Esophagus mucosa (tissue), 1 donor: ENCODE measurements at places on chromosomes 4 and X.
A peak's percentile ranks its signal among the peaks of the same experiment; 100 is the strongest.

DNA sequence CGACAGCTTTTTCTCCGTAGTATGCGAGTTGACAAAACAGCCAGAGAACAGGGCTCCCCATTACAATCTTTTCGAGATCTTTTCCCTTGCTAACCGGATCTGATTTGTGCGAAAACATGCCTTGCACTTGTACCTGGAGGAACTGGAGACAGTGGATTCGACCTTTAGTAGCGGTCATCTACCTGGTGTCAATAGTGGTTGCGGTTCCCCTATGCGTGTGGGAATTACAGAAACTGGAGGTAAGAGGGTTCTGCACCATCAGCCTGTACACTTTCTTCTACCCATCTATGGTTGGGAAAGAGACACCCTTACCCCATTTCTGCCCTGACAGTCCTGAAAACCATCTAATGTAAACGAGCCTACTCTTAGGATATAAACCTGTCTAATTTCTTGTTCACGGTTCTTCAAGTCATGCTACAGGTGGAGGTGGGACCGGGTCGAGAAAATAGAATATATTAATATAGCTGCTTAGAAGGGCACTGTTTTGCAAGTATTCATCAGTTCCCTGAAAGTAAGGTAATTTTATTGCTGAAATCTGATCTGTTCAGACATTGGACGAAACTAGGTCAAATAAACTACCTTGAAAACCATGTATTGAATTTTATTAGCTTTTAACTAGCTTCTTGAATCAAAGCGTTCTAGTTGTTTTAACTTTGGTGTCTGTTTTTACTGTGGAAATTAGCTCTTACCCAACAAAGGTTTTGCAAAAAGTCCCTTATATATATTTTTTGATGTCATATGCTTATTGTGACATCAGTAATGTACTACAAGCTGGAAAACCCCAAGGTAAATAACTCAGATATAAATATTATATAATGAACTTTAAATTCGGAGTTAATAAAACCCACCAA is 869 bp downstream of the TMEM184C start:
- peak; percentile 12 for ATAC-seq

- ATAC-seq, result no peak
These were observed 1.7 kb upstream of the METTL14 start for GRCh38 chr4:118683513-118683912.

DNA sequence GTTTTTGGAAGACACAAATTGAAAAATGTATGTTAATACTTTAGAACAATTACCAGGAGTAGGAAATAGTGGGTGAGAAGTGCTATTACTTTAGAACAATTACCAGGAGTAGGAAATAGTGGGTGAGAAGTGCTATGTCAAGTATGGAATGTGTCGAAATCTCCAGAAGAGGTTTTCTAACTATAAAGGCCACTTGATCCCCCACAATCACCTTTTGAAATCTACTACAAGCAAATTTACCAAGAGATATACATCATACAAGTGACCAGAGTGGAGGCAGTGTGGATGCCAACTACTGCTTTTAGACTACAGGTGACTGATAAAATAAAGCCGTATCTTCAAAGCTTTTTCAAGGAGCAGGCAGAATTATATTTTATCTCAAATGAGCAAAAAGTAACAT is 43.1 kb downstream of the MAB21L2 start:
- ATAC-seq, result no peak

- ATAC-seq, result no peak
These were observed 404.1 kb downstream of the GPM6A start for GRCh38 chr4:175407926-175408325.

DNA sequence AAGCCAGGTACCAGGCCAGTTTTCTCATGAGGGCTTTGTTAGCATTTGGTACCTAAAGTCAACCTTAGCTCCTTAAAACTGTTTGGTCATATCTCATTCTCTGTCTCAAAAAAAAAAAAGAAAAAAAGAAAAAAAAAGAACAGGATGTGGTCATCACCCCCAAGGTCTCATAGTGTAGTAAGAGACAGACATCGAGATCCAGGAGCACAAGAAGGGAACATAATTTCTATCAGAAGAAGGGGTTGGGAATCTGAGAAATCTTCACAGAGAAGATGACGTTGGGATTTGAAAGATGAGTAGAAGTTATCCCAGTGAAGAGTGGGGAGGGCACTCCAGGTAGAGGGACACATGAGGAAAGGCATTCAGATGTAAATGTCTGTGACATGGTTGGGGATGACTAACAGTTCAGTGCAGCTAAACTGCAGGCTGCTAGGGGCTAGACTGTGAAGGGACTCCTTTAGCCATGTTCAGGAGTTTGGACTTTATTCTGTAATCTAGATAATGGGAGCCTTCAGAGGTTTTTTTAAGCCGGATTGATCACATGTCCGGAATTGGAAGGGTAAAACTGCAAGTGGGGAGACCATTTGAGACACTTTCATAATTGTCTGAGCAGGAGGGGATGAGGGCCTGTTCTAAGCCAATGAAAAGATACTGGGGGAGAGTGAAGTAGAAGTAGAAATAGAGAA is 26.9 kb upstream of the GJB1 start:
- no peak for ATAC-seq

GRCh38 chrX:95645738-95646137 is 1038.9 kb upstream of the DIAPH2 start:
- ATAC-seq, result no peak
